ENCODE measurements at places on chromosomes 3 and 15.

DNA sequence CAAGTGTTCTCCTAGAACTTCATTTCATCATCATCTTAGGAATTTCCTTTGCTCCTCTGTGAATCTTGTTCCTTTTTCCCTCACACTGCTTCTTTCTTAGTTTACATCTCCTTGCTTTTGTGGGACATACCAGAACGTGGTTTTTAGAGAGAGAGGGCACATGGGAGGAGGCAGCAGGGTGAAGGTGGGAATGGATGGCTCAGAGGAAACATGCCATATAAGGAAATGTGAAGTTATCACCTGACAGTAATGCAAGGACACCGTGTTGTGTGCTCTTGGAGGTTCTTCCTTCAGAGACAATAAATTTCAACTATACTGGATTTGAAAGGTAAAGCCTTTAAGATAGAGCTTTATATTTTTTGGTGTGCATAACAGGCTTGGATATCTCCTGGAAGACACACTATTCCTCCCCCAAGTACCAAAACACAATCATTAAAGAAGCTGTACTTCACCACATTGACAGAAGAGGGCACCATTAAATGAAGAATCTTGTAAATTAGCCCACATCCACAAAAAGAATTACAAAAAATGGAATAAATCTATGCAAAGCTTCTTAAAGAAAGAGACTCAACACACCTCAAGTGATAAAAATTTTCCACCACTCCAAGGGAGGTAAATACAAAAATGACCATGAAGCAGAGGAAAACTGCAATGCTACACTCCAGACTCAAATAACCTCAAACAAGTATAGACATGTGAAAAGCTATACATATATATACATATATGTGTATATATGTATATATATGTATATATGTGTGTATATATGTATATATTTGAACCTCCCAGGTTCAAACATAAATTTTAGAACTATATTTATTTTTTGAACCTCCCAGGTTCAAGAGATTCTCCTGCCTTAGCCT is 26.1 kb downstream of the RPL39L start:
- no peaks in the 10 kb centered on the region for H3K36me3 ChIP-seq
- 0 out of 2 replicates have a peak, but pooled peaks cover 6% of the 10 kb centered on the region for H3K4me1 ChIP-seq
- H3K27me3 ChIP-seq = peaks cover 7% of the 10 kb centered on the region
- no peak overlapping the region for H3K27ac ChIP-seq

DNA sequence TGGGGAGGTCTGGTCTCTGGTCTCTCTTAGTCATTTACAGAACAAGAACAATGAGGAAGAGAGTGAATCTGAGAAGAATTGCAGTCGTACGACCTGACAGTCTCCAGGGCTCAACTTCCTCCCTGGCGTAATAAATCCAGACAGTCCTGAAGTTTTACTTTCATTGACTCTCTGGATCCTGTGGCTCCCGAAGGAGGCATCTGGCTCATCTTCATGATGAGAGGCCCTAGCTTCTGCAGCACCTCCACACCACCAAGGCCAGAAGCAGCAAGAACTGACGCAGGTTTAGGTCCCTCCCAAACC is 11.8 kb upstream of the CYFIP1 start:
- no peaks in the 10 kb centered on the region for H3K36me3 ChIP-seq
- no peak for DNase-seq
- no peaks in the 10 kb centered on the region for H3K27me3 ChIP-seq
- peaks cover 10% of the 10 kb centered on the region for H3K4me1 ChIP-seq
- no peak overlapping the region for H3K4me3 ChIP-seq
- no peak overlapping the region for H3K27ac ChIP-seq

DNA sequence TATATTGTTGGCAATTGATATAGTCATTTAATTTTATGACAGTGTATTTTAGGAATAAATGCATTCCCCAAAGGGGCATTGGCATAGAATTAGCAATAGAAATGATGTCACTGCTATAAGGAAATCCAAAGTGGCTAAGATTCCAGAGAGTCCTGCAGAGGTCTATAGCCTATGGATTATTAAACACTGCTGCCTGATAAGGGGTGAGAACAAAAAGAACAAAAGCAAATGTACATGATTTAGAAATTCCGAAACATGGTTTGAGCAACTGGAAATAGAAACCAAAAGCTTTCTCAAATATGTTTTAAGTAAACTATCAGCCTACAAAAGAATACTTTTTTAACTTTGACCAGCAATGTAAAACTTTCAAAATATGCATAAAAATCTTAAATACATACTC is 280.1 kb upstream of the RASGRP1 start:
- H3K36me3 ChIP-seq = no peaks in the 10 kb centered on the region
- H3K4me1 ChIP-seq = no peaks in the 10 kb centered on the region
- no peaks in the 10 kb centered on the region for H3K27me3 ChIP-seq
- H3K27ac ChIP-seq = no peak overlapping the region
- no peak overlapping the region for H3K4me3 ChIP-seq

DNA sequence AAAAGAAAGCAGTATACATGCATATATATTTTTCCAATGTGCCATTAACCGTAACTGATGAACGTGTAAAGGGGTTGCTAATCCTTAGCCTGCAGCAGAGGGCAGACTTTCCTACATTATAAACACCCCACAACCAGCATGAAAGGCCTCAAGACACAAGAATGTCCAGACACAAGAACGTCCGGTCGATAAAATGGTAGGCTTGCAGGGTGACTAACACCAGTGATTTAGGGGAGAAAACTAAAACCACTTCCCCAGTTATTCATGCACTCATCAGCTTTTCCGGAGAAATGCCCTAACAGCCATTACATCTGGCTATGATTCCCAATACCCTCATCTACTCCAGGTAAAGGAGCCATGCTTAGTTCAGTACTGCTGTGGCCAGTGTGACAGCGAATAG is 57.4 kb downstream of the LRTM1 start:
- no peaks in the 10 kb centered on the region for H3K4me1 ChIP-seq
- DNase-seq = peak; percentile 14
- no peak overlapping the region for H3K4me3 ChIP-seq
- no peak overlapping the region for H3K27ac ChIP-seq
